ENCODE measurements at places on chromosomes 3 and 15.

- no peak for DNase-seq
Measured at GRCh38 chr3:141782386-141782932, 19.3 kb downstream of the GRK7 start.

- DNase-seq: no peak
Measured at GRCh38 chr15:88400084-88400483, 67.1 kb downstream of the MRPL46 start.

DNA sequence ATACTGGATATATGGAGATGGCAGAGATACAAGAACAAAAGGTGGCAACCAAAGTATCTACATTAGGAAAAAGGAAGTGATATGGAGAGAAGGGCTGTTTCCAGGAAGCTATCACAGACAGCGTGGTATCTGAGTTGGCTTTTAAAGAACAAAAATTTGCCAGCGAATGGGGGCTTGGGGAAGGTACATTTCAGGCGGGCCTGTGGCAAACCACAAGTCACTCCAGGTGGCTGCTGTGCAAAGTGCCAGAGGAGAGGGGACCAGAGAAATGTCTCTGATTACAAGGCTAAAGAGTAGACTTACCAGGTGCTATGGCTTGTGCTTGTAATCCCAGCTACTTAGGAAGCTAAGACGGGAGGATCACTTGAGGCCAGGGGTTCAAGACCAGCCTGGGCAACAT lies 91.1 kb downstream of the MSL2 start:
- no peak for DNase-seq

DNA sequence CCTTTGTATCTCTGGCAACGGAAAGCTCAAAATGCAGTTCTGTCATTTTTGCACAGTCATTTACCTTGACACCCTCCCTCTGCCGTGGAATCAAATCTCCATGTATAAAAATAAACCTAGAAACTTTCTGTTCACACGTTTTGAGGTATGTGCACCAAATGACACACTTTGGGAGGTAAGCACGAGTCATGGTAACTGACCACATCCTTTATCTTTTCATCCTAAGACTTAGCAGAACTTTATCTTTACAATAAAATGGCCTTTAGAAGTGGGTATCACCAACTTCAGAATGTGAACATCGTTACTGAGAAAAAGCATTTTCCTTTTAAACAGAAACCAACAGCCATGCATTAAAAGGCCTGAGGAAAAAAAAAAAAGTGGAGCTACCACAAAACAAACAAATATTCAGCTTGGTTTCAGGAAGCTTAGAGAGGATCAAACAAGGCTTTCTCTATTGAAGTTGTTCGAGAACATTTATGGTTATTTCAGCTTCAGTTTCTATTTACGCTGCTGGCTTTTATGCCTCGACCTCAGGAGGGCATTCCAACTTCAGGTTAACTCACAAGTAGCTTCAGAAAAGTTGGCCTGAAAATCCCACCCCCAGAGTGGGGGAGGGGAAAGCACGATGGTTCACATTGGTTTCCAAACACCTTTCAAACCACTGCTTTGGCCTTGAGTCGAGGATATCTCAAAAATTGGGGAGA lies 171.1 kb upstream of the ICE2 start:
- DNase-seq: peak; percentile 60

GRCh38 chr15:82297546-82297945 lies 34.9 kb downstream of the SAXO2 start:
- no peak for DNase-seq

- DNase-seq: no peak
Measured at GRCh38 chr15:75659928-75660645, 12.4 kb downstream of the SNX33 start.

GRCh38 chr15:66167854-66168253 lies 85.7 kb downstream of the MEGF11 start:
- DNase-seq: no peak

DNA sequence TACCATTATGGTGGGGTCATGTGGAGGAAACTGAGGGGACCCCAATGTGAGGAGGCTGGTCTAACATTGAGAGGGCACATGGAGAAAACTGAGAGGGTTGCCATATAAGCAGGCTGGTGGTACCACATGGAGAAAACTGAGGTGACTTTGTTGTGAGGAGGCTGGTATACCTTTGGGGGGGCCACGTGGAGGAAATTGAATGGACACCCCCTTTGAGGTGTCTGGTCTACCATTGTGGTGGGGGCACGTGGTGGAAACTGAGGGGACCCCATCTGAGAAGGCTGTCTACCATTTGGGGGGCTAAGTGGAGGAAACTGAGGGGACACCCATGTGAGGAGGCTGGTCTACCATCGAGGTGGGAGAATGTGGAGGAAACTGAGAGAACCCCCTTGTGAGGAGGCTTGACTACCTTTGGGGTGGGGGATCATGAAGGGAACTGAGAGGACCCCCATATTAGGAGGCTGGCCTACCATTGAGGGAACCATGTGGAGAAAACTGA lies 163.8 kb downstream of the FBLN2 start:
- peak; percentile 11 for DNase-seq

- DNase-seq: no peak
Measured at GRCh38 chr3:121175083-121175482, 267.1 kb downstream of the STXBP5L start.

GRCh38 chr3:120459196-120459595 lies 8.4 kb upstream of the FSTL1 start:
- no peak for DNase-seq

- DNase-seq: no peak
Measured at GRCh38 chr15:92634060-92634459, 21.5 kb downstream of the FAM174B start.

DNA sequence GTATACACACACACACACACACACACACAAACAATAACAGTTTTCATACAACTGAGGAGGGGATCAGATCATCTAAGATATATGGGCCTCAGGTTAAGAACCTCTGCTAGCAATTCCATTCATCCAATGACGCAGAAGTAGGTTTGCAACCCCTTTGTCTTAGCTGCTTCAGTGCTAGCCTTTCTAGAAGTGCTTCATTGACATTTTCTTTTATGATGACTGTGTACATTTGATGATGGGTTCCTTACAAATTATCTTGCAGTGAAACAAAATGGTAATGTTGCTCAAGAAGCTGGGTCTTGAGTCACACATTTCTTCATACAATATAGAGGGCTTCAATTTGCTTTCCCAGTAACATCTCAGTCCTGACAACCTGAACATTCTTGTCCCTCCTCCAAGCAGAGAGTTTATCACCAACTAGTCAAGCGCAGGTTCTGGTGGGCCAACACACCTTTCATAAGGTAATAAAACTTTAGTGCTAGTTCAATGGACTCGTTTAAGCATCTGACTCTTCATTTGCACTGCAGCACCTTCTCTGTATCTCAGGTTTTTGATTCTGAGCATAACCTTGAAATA lies 269.5 kb downstream of the CNTN3 start:
- no peak for DNase-seq

DNA sequence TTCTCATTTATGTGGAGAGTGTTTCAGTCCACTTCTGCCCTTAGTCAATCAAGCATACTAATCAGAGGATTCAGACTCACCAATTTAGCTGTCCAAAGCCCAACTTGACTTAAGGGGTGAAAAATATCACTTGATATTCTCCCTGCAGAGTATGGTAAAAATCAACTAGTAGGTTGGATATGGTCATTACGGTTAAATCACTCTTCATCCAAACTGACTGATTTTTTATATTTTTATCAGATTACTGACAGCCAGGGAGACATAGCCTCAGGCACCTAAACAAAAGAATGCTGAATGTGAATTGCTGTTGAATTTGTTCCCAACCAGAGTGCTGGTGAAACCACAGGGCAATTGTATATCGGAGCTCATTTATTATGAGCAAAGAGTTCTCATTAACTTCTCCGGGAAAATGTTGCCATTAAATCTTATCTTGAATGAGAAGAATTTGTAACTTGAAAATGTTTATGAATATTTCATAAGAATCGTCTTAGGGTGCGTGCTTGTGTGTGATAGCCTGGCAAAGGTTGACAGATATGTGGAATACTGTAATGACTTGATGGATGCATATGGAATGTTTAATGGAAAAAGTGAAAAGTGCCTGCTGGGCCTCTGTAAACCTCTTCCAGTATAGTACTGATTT lies 411.2 kb downstream of the NAALADL2 start:
- DNase-seq: no peak

DNA sequence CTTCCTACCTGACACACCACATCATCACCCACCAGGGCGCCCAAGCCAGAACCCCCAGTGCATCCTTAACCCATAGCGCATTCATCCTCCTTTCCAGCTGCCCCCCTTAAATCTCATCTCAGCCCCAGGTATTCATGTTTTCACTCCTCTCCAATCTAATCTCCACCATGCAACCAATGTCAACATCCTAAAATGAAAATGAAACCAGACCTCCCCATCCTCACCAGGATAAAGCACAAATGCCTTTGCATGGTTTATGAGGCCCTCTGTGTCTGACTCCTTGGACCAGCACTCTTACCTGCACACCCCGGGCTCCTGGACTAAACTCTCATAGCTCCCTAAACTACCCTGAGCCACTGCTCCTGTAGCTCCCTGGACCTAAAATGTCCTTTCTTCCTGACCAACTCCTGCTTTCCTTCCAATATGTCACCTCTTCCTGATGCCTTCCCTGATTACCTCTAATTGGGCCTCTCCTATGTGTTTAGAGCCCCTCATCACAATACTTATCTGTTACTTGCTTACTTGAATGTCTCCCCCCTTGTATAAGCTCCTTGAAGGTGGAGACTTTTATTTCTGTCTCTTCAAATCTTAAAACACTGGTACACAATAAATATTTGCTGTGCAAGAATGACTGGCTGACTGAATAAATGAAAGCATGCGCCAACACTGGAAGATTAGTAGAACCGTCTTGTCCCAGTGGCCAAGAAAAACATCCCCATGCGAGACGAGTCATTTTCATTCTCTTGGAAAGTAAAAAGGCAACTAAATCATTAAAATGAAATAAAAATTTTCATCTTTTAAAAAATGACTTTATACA lies 142.5 kb downstream of the XXYLT1 start:
- no peak for DNase-seq

DNA sequence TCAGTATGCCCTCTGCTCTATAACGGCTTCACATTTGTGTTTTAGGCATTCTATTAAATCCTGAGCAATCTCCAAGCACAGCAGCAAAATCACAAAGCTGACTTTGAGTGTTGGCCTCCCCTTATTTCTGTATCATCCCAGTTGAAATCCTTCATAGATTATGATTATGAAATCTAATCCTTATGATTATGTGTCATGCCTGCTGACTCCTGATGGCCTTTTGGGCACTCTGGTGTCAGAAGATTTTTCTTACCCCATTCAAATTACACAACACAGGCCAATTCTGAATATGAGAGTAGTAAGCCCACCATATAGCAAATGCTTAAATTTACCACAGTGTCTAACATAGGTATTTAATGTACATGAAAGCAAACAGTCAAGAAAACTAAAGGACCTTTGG lies 34.3 kb downstream of the CDV3 start:
- DNase-seq: no peak

DNA sequence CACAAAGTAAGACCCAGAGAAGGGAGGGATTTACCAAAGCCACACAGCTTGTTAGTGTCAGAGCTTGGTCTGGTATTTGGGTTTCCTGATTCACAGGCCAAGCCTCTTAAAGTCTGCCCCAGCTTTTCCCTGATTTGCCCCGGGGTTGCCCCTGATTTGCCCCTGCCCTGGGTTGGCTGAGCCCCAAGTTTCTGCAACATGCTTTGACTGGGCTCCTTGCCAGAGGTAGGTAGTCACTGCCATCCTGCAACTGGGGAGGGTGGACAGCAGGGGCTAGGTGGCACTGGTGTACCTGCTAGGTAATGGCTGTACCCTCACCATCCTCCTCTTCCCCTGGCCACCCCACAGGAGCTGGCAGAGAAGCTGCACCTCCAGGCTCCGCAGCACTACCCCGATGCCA lies 2.5 kb downstream of the MPI start:
- DNase-seq: no peak

DNA sequence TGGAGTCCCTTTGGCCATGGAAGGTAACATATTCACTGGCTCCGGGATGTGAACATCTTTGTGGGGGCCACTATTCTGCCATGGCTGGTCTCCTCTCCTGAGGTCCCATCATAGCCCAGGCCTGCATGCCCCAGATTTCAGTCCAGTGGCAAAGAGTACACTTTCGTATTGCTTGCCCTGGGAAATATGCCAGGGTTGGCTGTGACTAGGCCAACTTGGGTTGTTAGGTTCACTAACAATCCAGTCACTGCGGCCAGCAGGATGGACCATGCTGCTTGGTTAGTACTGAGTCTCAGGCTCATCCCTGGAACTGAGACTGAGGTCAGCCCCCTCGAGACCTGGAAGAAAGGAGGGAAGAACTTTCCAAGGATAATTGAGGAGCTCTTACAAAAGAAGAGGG lies 9.8 kb upstream of the EEFSEC start:
- no peak for DNase-seq

- no peak for DNase-seq
Measured at GRCh38 chr3:116980099-116980498, 270.5 kb downstream of the TUSC7 start.

GRCh38 chr3:37148208-37148607 lies 26.2 kb downstream of the LRRFIP2 start:
- DNase-seq: no peak

GRCh38 chr3:78494851-78495250 lies 1272.9 kb downstream of the ROBO1 start:
- DNase-seq: no peak

GRCh38 chr3:163347944-163348343 lies 1730.4 kb downstream of the SI start:
- no peak for DNase-seq

GRCh38 chr15:85598219-85598618 lies 196.5 kb downstream of the KLHL25 start:
- no peak for DNase-seq

GRCh38 chr15:76059320-76060117 lies at the start of gene TMEM266:
TSS of gene TMEM266 (plus strand) at chr15:76059985. CDS start at chr15:76134264, 74,279 bp downstream.
- DNase-seq: peak; percentile 33

- no peak for DNase-seq
Measured at GRCh38 chr3:141529256-141529655, 42.4 kb downstream of the RASA2 start.

DNA sequence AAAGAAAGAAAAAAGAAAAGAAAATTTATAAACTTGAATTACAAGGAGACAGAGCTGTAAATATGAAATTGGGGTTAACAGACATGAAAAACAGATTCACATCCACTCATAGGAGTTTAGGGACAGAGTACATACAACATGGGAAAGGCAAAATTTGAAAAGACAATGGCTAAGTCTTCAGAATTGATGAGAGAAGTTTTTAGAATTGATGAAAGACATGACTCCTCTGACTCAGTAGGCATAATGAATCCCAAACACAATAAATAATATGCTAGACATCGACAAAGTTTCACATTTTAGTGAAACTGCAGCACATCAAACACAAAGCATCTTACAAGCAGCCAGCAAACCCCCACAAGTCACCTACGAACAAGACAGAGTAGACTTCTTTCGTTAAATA lies 84.4 kb upstream of the MELTF start:
- no peak for DNase-seq

GRCh38 chr3:127135241-127136023 lies 57.5 kb upstream of the PRR23E start:
- peak; percentile 29 for DNase-seq

GRCh38 chr15:76328958-76329357 lies 7.6 kb upstream of the ISL2 start:
- no peak for DNase-seq

DNA sequence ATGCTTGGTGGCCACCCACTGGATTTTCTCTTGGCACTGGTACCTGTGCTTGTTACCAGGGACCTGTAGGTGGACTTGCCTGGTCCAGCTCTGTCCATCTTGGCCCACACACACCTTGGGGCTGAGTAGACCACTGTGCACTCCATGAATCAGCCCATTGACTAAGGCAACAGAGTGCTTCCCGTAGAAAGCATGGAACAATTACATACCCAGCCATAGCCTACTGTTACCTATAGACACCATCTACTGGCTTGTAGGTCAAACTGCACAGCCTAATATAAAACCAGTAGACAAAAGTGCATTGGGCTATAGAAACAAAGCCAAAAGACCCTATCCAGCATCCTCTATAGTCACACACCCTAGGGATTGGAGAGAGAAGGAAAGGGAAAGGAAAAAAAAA lies 378.9 kb downstream of the OTOL1 start:
- no peak for DNase-seq

All from stimulated activated CD8-positive, alpha-beta memory T cell treated with anti-CD3 and anti-CD28 coated beads, Interleukin-4, amount 100 ng/mL, for 48 hours (primary cell).